ENCODE measurements at places on chromosomes 1 and 21.

- DNase-seq: no peak
These were observed 2.4 kb downstream of the PAQR7 start for GRCh38 chr1:25873120-25873519.

DNA sequence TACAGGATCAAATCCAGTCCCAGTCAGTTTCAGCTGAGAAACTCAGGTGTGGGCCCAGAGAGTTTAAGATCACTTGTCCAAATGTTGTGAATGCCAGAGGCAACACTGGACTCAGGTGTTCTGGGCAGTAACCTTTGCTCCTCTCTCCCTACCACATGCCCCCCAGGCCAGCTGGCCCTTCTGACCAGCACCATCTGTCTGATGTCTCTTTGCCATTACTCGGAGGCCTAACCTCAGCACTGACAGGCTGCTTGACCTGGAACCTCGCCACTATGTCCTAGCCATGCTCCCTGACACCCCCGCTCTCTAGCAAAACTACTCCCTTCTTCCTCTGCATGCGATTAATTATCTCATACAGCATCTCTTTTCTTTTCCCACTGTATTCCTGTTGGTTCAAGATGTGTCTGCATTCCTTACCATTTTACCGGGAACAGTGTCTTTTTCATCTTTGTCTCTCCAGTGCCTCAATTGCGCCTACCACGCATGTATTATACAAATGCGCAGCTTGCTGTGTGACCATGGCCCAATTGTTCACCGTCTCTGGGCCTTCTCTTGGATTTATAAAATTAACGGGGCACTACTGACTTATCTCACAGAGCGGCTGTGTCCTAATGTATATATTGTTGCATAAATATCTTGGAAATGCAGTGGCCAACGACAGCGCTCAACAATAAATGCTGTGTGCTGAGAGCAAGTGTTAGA, 159.5 kb upstream of the IRF2BP2 start:
- DNase-seq: no peak

GRCh38 chr1:93659822-93660503, 21.7 kb downstream of the BCAR3 start:
- DNase-seq: no peak

DNA sequence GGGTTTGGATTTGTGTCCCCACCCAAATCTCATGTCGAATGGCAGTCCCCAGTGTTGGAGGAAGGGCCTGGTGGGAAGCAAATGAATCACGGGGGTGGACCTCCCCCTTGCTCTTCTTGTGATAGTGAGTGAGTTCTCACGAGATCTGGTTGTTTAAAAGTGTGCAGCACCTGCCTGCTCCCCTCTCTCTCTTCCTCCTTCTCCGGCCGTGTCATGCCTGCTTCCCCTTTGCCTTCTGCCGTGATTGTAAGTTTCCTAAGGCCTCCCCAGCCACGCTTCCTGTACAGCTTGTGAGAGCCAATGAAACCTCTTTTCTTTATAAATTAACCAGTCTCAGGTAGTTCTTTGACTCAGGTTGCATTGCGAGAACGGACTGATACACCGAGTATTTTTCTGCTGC, 15.9 kb downstream of the CLDN14 start:
- DNase-seq: no peak

- no peak for DNase-seq
These were observed 12.3 kb downstream of the PATJ start for GRCh38 chr1:61754545-61754944.

DNA sequence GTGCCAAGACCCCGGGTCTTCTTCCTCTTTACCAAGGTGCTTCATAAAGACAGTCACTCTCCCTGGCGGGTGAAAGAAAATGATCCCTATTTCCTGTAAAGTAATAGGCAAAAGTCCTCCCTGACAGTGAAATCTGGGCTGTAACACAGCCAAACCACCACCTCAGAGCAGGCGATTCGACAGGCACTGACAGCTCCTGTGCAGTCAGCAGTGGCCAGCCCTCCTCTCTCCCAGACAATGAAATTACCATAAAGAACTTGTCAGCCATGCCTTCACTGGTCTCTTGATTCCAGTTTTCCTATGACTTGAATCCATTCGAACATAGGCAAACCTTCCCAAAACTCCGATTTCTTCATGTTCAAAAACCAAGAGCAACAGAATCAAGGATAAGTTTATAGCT, 492.2 kb upstream of the DAB1 start:
- no peak for DNase-seq

DNA sequence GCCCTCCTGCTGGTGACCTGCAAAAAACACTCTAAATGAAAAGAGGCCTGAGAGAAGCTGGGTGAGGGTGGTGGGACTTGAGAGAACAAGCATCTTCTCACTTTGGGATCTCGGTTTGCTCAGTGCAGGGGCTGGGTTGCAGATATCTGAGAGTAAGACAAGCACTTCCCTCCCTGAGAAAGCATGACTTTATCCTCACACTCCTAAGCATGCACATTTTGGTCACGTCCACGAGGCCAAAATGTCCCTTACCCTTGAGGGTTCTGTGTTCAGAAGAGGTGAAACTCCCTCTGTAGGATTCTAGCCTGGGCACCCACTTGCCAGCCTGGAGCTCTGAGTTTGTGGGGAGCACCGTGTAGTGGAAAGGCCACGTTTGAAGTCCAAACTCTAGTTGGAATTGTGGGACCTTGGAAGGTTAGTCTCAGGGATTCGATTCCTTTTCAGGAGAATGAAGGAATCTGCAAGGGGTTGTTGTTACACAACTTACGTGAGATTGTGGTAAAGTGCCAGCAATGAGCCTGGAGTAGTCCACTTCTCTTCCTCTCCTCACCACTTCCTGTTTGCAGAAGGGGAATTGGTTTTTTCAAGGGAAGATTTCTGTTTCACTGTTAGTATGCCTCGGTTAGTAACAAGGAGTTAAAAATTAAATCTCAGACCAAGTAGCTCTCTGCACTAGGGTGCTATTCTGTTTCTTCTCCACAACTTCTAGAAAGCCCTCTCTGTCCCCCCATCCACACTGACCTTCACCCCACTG, 3.0 kb downstream of the FCAMR start:
- DNase-seq: peak; percentile 41

DNA sequence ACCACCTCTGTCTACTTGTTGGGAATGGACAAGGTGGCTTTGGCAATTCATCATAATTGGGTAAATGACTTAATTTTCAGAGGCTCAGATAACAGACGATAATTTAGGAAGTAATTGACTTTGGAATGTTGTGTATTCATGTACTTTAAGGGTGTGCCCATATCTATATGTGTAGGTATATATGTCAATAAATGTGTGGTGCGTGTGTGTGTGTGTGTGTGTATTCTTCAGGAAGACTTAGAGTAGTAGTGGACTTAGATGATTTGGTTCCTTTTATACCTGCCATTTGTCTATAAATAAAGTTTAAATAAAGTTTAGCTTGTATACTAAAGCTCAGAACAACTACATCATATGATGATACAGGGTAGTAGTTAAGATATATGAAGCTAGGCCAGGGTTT, 20.0 kb upstream of the JUN start:
- DNase-seq: no peak

- DNase-seq: no peak
These were observed 11.3 kb downstream of the CACHD1 start for GRCh38 chr1:64480999-64481772.

DNA sequence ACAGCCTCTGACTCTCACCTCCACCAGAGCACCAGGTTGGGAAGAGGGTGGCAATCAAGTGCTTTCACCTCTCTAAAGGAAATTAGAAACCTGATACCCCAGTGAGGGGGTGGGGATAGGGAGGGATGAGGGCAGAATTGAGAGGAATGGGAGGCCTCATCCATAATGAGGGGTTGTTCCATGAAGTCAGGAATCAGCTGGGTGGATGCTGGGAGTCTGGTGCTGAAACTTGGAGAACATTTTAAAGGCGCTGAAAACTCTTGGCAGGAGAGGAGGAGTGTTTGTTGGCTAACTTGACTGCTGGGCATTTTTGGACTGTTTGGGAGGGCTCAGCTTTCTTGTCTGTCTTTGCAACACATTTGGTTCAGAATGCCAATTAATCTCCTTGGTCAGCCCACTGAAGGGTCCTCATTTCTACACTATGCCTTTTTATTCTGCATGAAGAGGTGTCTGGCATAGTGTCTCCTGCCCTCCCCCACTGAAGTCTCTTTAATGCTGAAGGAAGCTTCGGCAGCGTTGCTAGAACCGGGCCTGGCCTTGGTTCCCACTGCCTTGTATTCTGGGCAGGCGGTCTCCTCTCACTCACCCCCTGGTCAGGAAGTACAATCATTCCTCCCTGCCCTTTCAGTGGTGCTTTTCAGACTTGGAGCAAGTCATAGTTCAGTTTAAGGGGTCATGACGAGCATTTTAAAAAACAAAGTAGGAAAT, 2.2 kb downstream of the PHGDH start:
- DNase-seq: no peak

- DNase-seq: no peak
These were observed 56.8 kb downstream of the PRDM16 start for GRCh38 chr1:3125546-3126368.

DNA sequence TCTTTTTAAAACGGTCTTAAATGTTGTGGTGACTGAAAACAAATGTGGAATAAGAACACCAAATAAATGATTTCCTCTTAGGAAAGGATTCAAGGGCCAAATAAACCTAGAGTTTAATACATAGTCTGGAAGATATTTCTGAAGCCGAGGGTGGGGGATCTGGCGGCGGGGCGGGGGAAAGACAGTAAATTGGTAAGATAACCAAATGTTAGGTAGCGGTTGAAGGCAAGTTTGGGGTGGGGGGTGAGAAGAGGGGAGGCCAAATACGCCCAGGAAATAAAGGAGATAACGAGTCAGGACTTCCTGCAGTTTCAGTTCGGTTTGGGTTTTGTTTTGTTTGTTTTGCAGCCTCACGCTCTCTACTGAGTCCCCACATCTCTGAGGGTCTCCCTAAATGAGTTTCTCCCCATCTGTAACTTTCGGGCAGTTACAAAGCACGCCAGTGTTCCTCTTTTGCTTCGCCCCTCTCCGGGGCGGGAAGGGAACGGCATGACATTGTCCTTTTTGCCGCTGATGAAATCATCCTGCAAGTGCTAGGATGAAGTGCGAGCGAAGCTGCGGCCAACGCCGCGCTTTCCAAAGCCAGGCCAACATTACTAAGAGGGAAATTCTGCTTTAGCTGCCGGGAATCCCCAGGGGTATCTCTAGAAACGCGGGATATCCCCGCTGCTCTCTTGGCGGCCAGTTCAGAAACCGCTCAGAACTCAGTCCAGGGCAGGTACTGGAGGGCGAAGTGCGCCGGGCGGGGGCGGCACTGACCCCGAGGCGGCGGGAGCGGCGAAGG, 844 bp downstream of the NIBAN1 start:
- DNase-seq: peak; percentile 81

DNA sequence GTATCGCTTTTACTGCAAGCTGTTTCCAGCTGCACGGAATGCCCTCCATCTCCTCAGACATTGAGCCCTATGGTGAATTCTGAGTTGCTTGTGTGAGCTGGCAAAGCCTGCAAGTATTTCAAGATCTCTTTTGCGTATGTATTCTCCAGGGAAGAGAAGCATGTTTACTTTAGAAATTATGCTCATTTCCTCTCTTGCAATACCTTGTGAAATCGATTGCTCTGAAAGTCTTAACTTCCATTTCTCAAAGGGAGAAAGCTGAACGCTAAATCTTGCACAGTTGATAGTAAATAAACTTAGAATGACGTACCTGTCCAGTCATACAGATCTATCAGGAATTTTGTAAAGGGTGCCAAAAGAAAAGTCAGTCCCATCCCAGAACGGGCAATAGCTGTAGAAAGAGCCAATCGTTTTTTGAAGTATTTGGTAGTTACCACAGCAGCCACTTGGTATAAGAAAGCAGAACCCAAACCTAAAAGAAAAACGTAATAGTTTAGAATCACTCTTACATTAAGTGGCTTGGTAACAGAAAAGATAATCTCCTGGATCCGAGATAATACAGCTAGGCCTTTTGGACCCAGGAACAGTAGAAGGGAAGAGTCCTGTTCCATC, 10.0 kb downstream of the SLC16A4 start:
- no peak for DNase-seq

GRCh38 chr1:55064071-55064581, 24.8 kb downstream of the PCSK9 start:
- DNase-seq: peak; percentile 27

GRCh38 chr21:32819694-32820093, 48.1 kb upstream of the PAXBP1 start:
- no peak for DNase-seq

GRCh38 chr1:53328009-53328461, at the start of gene LRP8:
Gene LRP8, minus strand, starts transcription at chr1:53328070. Its CDS starts 158 bp downstream, at chr1:53327912.
- DNase-seq: peak; percentile 87

DNA sequence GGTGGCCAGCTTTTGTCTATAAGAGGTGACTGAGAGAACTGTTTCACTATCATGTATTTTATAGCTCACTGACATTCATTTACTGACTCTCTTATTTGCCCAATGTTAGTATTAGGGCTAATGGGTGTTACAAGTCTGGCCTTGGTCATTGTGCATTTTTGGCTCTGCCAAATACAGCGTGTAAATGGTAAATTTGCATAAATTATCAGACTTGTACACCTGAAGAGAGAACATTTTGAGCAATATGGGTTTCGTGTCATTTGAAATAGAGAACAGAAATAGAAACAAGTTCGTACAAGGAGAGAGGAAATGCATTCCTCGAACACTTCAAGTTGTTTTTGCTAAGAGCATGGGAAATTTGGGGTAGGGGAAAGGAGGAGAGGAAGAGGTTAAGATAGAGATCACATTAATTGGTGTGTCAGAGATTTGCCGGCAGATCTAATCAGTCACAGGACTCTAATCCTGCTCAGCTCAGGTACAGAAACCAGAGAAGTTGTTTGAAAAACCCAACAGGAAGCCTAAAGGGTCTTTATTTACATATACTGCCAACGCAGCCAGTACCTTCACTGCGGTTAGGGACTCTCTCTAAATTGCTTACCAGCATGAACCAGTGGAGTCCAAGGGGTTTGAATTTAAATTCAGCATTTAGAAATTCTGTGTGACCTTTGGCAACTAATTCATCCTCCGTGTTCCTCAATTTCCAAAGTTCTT, 261.5 kb downstream of the GPATCH2 start:
- DNase-seq: no peak

DNA sequence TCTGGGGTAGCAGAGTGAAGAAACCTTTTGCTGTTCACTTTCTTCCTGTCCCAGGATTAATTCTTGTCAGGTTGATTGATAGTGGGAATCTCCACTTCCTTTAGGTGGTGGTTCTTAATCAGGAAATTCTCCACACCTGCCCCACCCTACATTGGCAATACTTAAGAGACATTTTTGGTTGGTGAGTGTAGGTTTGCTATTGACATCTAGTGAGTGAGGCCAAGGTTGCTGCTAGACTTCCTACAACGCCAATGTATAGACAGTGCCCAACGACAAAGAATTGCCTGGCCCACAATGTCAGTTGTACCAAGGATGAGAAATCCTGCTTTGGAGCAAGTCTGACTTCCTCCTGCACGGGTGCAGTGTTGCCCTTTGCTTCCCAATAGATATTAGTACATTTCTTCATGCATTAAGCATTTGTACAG, 38.5 kb downstream of the MAP3K7CL start:
- no peak for DNase-seq
